CMK (cell line): ENCODE measurements at places on chromosomes 3 and 15.

GRCh38 chr15:63093486-63094205, 28.0 kb upstream of the LACTB start:
- no peak for DNase-seq

DNA sequence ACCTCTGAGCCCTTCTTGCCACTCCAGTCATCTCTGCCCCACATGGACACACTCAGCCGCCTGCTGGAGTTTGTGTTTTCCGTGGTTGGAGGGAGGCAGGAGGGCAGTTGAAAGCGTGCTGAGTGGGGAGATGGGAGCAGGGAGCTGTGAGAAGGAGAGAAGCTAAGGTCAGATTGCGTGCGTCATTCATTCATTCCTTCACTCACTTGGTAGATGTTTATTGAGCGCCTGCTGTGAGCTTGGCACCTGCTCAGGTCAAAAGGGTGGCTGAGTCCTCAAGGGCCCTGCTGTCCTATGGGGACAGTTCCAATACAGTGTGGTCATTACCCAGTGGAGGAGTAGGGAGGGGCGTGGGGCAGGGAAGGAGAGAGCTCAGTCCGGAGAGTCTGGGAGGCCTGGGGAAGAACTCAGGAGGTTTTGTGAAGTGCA, 23.5 kb downstream of the LIMD1 start:
- DNase-seq: no peak

DNA sequence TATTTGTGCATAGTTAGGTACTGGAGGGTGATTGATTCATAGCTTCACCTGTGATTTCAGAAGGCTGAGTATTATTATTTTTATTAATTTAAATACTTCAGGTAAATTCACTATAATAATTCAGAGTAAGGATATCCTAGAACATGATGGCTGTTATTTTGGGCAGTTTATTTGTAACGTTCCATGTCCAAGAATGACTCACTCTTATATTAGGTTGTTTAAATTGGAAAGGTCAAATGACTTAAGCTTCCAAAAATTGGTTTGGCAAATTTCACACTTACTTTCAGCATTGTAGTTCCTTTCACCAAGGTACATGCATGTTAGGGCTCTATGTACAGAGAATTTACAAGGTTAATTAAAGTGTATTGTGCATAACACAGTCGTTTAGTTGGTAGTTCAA, 120.2 kb downstream of the EPHA3 start:
- DNase-seq: no peak

DNA sequence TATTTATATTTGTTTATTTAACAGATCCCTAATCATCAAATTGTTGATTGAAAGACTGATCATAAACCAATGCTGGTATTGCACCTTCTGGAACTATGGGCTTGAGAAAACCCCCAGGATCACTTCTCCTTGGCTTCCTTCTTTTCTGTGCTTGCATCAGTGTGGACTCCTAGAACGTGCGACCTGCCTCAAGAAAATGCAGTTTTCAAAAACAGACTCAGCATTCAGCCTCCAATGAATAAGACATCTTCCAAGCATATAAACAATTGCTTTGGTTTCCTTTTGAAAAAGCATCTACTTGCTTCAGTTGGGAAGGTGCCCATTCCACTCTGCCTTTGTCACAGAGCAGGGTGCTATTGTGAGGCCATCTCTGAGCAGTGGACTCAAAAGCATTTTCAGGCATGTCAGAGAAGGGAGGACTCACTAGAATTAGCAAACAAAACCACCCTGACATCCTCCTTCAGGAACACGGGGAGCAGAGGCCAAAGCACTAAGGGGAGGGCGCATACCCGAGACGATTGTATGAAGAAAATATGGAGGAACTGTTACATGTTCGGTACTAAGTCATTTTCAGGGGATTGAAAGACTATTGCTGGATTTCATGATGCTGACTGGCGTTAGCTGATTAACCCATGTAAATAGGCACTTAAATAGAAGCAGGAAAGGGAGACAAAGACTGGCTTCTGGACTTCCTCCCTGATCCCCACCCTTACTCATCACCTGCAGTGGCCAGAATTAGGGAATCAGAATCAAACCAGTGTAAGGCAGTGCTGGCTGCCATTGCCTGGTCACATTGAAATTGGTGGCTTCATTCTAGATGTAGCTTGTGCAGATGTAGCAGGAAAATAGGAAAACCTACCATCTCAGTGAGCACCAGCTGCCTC, 14.7 kb downstream of the THBS1 start:
- DNase-seq: no peak

- no peak for DNase-seq
Observed at GRCh38 chr15:100438570-100438969, 90.2 kb downstream of the CERS3 start.

DNA sequence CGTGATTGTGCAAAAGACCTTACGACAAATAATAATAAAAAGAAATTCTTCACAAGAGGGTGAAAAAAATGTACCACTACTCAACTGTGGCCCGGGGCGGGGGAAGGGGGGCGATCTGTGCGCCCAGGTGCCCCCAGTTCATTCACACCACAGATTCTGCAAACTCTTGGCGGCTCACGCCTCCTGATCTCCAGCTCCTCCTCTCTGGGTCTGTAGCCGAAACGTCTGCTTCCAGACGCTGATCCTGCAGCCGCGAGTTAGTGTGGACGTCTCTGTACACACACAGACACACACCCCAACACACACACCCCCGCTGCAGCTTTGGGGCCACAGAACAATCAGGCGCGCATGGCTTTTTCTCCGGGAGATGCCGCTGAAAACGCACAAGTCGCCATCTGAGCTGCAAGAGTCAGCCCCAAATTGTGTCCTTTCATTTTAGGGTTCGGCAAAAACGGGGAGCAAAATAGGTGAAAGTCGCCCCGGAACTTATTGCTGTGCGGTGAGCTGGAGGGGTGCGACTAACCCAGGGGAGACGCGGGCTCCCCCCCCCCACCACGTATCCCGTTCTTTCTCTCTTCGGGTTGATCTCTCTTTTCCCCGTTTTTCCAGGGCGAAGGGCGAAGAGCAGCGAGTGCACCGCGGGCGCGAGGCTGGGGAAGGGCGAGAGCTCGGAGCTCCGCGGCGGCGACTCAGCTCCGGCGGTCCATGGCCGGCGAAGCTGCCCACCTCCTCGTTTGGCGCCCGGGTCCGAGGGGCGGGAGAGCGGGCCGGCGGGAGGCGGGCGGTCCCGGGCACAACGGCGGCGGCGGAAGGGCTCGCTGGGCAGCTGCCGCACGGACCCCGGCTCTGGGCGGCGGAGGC, 505 bp upstream of the WNT5A start:
- DNase-seq: no peak

- no peak for DNase-seq
Observed at GRCh38 chr3:47418167-47419082, 37.6 kb downstream of the PTPN23 start.
